Stimulated activated CD4-positive, alpha-beta T cell treated with anti-CD3 and anti-CD28 coated beads, Interleukin-1b, Interleukin-23, amount 100 ng/mL, for 1 hour (primary cell): ENCODE measurements at places on chromosomes 1 and 21.

DNA sequence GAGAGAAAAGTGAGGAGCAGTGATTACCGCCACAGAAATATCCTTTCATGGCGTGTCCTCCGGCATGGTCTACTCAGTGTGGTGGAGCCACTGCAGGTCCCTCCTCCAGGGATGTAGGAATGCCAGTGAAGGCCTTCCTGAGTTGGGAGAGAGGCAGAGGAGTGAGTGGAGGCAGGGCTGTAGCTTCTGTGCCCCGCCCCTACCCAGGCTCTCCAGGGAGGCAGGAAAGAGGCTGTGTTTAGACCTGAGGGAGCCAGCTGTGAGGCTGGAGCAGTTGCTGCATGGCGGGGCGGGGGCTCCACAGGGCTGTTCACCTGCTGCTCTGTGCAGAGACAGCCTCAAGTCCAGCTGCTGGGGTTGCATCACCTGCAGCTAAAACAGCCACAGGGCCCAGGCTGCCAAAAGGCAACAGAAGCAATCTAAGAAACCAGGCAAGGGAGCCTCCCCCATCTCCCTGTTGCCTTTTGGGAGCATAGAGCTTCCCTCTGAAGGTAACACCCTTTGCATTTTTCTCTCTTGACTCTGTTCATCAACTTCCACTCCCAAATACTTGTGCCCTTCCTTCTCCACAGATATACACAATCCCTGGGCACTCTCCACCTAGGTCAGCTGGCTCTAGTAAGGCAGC is 801 bp upstream of the ANXA9 start:
- DNase-seq: no peak

GRCh38 chr1:193951984-193952383 is 765.6 kb upstream of the B3GALT2 start:
- DNase-seq: no peak

GRCh38 chr1:153360190-153360589 is 2.5 kb downstream of the S100A9 start:
- no peak for DNase-seq

DNA sequence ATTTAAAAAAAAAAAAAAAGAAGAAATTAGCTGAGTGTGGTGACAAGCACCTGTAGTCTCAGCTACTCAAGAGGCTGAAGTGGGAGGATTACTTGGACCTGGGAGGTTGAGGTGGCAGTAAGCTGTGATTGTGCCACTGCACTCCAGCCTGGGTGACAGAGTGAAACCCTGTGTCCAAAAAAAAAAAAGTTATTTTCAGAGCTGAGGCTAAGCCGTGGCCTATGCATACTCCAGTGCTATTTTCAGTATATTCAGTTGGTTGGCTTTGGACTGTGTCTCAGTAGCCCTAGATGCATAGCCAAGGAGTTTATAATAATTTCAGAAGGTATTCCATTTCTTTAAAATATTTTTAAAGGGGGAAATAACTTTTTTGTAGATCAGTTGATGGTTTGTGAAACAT is 140.5 kb upstream of the L1TD1 start:
- no peak for DNase-seq

DNA sequence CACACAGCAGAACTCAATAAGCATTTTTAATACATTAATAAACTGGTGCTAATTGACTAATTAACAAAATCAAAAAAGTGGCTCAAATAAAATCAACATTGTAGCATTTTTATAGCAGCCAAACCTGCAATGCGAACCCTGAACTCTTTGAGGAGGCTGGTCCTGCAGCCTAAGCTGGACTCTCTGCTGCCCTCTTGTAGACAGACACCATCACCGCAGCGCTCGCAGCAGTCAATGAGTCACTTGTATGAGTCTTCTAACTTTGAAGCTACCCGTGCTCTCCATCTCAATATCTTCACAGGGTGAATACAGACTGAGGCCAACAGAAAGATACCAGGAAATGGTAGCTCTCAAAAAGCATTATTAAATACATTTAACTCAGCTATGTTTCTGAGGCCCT is 9.7 kb upstream of the KRTAP7-1 start:
- DNase-seq: no peak

- no peak for DNase-seq
Observed at GRCh38 chr1:6597777-6598131, 4.9 kb downstream of the KLHL21 start.

DNA sequence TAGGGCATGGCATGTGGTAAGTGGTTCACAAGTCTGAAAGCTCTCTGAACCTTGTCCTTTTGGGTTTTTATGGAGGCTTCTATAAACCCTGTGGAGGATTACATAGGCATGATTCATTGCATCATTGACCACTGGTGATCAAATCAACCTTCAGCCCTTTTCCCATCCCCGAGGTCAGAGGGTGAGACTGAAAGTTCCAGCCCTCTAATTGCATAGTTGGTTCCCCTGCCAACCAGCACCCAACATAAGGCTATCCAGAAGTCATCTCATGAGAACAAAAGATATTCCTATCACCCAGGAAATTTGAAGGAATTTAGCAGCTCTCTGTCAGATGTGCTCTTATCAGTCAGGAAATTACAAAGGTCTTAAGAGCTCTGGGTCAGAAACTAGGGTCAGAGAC is 89.5 kb upstream of the ARTN start:
- DNase-seq: no peak

- no peak for DNase-seq
Observed at GRCh38 chr1:209959623-209960022, 21.6 kb downstream of the SYT14 start.

DNA sequence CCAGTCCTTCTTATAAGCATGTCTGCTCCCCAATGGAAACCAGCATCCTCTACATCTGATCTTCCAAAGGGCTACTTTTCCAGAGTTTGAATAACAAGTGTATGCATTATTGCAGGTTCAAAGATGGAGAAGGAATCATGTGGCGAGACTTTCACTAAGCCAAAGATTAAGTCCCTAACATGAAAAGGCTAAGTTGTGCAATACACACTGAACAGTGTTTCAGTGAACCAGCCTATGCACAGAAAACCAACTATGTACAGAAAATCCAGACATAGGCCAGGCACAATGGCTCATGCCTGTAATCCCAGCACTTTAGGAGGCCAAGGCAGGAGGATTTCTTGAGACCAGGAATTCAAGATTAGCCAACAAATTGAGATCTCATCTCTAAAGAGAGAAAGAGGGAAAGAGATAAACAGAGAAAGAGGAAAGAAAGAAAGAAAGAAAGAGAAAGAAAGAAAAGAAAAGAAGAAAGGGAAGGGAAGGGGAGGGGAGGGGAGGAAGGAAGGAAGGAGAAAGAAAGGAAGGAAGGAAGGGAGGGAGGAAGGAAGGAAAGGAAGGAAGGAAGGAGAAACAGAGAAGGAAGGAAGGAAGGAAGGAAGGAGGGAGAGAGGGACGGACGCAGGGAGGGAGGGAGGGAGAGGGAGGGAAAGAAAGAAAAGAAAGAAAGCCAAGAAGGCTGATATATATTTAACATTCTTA is 181.7 kb downstream of the LTN1 start:
- DNase-seq: no peak

DNA sequence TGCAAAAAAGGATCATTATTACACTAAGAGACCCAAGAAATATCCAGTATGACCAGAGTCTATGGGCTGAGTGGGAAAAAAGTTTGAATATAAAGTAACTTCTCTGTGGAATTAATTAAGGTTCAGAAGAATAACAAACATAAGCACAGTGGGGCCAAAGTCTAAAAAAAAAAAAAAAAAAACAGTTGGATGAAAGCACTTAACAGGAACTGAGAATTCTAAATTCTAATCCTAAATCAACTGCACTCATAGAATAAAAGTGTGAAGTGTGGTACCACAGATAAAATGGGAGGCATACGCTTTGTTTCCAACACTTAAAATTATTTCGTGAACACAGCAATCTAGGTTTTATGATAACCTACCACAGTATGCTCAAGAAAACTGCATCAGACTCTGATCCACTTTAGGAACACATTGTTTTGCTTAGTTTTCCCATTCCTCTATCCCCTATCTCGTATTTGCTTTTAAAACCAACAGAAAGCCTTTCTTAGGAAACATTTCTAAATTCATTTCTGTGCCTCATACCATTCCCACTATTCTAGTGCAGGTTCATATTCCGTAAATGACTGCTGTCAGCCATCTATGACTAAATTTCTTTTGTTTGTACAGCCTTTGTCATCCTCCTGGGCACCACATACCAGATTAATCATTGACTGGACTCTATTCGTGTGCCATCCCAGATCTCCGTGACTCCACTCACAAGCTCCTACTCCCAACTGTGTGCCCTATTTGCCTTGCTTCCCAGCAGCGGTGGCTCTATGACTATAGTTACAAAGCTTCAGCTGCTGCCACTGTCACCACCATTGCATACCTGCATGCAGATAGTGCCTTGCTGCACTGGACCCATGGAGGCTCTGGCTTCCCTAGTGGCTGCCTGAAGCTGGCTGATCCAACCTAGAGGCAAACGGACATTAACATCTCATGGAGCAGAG is 24.9 kb downstream of the CHML start:
- DNase-seq: no peak

DNA sequence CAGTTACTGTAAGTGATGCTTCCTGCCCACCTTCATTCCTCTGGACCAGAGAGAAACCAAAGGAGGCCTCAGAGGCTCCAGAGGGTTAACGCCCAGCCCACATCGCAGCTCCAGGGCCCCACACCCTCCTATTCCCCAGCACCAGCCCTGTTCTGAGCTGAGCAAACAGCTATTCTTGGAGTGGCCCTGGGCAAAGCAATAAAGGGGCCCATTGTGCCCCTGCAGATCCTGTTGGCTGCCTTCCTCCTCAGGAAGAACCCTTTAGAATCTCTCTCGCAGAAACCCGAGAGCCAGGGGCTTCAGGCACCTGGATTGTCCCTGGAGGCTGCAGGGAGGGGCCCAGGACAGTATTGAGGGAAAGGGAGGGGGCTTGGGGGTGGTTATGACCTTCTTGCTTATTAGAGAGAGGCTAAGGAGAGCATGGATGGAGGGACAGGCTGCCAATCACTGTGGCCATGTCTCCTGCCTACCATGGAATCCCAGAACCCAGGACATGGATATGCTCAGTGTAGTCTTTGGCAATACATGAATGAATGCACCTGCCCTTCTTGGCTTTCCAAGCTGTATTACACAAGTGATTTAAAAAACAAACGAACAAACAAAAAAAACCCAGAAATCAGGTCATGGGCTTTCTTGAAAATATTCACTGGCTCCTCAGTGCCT is 9.2 kb downstream of the PADI2 start:
- no peak for DNase-seq

- no peak for DNase-seq
Observed at GRCh38 chr1:36182734-36183133, 26.8 kb downstream of the MAP7D1 start.

GRCh38 chr1:55579332-55580001 is 364.3 kb upstream of the USP24 start:
- DNase-seq: no peak

DNA sequence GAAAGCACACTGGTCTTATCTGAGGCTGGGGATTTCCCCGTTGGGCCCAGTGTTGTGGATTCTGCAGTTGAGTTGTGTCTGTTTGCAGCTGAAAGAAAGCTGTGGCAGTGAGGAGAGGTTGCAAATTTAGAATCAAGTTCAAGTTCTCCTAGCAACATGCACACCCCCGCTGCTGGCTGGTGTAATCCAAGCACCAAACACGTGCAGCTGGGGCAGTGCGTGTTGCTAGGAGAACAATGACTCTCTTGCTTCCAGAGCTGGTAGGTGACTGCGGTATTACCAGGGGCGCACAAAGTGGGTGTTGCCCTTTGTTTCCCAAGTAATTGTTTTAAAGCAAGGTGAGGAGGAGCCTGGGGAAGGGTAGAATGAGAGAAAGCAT is 91.5 kb downstream of the IER5 start:
- DNase-seq: no peak

DNA sequence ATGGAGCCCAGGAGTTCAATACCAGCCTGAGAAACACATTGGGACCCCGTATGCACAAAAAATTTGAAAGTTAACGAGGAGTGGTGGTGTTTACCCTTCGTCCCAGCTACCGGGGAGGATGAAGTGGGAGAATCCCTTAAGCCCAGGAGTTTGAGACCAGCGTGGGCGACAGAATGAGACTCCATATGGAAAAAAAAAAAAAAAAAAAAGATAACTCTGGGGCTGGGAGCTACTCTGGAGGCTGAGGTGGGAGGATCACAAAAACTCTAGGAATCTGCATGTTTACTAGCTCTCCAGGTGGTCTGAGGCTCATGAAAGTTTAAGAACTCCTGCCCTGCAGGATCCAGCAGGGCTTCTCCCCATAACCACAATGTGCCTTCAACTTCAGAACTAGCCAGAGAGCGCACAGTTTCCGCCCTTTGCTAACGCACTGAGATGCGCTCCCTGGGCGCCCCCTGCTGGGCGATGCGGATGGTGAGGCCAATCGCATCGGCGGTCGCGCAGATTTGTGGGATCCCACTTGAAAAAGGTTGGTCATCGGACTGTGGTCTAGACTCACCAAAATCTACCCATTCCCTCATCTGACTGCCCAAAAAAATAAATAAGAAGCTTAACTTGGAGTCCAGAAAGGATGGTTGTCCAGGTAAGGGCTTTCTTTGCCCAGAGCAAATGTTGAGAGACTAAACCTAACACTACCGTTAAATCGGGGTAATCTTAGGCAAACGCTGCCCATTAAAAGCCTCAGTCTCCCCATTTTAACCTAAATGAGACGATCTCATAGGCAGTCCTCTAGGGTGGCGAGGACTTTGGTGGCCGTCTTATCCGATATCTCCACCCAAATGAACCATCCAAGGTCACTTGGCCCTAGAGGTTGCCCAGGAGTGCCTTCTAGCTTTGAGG is 8.8 kb downstream of the ZNF683 start:
- DNase-seq: peak; percentile 73

DNA sequence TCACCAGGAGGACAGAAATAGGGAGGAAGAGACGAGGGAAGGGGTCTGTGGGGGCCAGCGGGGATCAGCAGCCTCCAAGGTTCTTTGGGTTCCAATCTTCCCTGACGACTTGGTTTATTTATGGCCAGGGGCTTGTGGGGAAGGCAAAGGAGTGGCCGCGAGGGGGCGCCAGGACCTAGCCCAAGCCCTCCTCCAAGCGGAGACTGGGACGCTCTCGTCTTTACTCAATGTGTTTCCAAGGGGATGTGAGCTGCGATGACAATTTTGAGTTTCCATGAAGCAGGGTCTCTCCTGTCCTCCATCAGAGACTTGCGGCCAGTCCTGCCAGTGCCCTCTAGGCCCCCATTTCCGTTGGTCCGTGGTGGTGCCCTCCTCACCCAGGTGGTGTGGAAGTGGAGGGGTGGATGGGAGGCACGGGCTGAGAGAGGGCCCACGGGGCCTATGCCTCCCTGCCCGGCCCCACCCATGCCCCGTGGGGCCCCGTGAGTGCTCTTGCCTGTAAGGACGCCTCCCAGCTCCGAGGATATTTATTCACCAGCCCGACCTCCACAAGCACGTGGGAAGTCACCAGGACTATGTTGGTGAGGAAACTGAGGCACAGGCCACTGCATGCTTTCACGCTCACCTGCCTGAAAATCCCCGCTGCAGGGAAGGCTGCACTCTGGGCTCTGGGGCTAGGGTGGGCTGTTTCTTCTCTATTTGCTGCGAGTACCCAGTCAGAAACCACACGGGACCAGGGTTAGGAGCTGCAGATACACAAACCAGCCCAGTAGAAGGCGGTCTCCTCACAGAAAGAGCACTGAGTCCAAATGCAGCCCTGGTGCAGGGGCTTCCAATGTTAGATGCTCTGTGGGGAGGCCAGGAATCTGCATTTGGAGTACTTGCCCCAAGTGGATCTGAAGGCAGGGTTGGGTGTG is 26.5 kb downstream of the DMRTB1 start:
- DNase-seq: peak; percentile 29
